ENCODE measurements at places on chromosomes 4 and X.
A peak's percentile ranks its signal among the peaks of the same experiment; 100 is the strongest.

DNA sequence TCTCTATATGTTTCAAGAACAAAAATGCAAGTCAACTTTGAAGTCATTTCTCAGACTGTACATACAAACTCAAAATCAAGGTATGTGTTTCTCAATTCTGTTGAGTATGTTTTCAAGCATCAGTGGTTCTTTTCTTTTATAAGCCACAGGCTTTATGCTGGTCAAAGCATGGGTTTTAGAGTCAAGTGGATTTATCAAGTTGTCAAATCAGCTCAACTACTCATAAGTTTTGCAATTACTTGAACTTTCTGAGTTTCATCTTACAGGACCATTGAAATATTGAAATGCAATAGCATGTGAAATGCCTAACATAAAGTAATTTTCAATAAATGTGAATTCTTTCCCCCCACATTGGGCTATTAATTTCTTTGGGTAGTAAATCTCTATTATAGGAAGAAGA, 239.9 kb upstream of the DKK2 start:
- DNase-seq, result no peak

GRCh38 chr4:159150821-159151390, 48.0 kb downstream of the RAPGEF2 start:
- DNase-seq, result peak; percentile 81

GRCh38 chr4:83993774-83994173, 457.9 kb downstream of the GPAT3 start:
- no peak for DNase-seq

DNA sequence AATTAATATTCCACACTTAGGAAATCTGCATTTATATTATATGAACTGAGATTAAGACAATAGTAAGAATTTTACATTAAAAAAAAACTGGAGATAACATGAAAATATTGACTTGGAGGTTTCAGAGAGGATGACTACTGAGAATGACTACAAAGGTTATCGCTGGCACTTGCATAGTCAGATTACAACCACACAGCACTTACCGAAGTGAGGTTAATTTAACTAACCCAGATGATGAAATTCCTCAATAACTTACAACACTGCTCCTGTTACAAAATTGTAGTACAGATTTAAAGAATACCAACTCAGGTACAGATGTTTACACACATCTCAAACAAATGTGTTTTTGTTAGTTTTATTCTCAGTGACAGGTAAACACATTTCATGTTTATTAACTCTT, 283.5 kb downstream of the CAMK2D start:
- DNase-seq, result no peak

DNA sequence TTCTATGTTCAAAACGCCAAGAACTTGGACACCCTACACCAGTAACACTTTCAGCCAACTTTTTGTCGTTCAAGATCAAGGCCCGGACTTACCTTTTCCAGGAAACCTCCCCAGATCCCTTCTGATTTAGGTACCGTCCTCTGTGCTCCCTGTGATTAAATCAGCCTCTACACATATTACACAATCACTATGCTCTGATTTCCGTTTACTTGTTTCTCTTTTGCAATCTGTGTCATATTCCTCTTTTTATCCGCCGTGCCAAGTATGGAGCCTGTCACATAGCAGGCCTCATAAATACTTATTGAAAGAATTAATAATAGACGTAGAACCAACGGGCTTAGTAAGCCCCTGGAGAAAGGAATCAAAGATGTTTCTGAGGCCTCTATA, 722 bp upstream of the TMEM33 start:
- no peak for DNase-seq

- no peak for DNase-seq
These were observed 156.8 kb upstream of the STS start for GRCh38 chrX:6990552-6991193.

DNA sequence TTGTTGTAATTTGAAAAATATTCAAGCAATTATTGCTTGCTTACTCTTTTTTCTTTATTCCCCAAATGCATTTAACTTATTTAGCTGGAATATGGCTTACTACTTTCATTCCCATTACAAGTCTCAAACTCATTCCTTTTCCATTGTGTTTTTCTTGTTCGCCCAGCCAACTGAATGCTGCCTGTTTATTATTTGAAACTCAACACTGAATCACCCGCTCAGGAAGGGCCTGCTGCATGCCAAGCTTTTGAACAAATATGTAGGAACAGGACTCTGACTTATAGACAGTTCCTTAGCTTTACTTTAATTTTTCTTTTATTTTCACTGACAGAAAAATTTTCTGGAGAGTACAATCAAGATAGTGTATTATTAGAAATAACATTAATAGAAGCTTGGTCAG, 12.9 kb downstream of the PCDH18 start:
- no peak for DNase-seq

GRCh38 chrX:147828719-147829118, 83.0 kb upstream of the FMR1 start:
- no peak for DNase-seq

- no peak for DNase-seq
These were observed at the start of gene DGAT2L6 for GRCh38 chrX:70176938-70177533. Gene DGAT2L6 (plus strand): TSS chrX:70177483. CDS start chrX:70177583, 100 bp downstream.

DNA sequence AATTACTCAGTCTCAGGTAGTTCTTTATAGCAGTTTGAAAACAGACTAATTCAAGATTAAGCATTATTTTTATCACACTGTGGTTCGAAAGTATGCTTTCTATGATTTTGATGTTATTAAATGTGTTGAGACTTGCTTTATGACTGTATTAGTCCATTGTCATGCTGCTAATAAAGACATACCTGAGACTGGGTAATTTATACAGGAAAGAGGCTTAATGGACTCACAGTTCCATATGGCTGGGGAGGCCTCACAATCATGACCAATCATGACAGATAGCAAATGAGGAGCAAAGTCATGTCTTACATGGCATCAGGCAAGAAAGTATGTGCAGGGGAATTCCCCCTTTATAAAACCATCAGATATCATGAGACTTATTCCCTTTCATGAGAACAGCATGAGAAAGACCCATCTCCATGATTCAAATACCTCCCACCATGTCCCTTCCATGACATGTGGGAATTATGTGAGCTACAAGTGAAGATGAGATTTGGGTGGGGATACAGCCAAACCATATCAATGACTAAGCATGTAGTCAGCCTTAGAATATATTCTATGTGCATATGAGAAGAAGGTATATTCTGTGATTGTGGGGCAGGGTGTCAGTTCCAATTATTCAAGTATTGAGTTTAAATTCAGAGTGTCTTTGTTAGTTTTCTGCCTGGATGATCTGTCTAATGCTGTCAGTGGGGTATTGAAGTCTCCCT, 44.6 kb upstream of the UGT2A1 start:
- DNase-seq, result no peak

DNA sequence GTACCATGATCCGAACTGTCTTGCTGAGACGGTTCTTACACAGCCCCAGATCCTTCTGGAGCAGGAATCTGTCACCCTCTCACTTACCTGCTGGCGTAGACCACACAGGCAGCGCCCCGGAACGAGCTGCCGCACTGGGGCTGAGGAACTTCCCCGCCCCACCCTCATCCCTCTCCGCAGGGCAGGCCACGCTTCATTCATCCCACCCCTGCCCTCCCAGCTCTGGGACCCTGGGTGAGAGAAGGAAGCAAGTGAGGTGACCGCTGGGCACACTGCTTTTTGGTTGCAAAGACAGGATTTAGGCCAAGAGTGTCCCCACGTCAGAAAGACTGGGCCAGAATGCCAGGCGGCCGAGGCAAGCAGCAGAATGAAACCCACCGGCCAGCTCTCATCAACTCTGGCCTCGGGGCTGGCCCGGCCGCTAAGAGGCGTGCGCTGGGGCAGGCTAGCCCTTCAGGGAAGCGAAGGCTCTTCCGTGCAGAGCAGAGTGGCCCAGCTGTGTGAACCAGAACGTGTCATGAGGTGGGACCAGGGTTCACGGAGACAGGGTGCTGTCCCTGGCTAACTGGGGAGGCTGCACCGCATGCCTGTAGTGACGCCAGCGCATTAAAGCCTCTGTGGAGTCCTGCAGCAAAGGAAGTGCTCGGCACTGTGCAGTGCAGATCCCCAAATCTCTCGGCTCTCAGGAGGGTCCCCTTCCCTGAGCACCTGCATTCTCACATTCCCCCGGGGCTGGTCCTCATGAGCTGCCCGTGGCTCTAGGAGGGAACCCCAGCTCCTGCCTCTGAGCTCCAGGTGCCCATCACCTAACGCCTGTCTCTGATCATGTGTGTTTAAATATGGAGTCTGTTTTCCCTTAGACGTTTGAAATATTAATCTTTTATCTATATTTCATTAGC, 6.4 kb downstream of the LRPAP1 start:
- DNase-seq, result no peak

DNA sequence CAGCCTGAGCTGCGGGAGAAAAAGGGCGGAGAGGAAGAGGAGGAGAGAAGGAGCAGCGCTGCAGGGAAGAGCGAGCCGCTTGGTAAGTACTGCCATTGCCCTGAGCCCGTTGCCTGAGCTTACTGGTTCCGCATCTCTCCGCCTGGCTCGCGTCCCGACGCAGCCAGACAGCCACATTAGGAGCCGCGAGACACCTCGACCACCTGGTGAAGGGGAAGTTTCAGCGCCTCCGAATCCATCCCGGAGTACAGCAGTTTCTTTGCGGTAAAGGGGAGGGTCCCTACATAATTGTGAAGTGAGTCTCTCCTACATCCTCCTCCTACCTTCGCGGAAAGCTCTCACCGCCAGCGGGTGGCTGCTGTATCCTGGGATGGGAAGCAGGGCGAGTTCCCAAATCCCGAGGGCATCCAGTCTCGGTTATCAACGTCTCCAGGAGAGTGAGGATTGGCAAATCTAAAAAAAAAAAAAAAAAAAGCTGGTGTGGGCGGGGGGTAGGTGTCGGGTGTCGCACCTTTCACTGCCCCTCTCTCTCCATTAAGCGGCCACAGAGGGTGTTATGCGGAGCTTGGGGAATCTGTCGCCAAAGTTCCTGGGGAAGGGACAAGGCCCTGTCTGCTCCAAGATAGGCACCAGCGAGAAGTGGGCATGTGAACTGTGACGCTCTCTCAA, 7.9 kb downstream of the TBX22 start:
- DNase-seq, result no peak

GRCh38 chr4:11328401-11328800, 100.3 kb downstream of the HS3ST1 start:
- DNase-seq, result no peak

DNA sequence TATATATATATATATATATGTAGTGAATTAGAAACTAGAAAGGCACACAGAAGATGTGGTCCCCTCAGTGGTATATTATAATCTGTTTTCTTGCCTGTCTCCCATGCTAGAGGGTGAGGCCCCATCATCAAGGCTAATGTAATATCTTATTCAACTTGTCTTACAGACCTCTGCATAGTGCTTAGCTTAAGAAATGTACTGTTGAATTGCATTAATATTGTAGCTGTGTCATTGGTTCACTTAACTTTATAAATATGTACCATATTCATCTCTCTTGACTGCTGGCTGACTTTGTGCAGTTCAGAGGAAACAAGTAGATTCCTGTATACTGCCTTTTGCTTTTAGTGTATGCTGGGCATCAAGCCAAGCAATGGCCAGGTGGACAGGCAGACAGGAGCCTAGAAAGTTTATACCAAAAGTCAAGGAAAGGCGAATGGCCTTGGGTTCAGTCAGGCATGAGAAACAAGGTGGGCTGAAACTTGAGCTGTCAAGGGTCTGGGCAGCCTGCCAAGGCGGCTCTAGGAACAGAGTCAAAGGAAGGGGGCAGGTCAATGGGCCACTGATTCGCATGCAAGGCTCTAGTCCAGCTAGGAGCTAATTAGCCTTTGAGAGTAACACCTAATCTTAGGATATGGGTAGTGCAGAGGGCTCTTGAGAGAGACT, 78.8 kb upstream of the LEF1 start:
- DNase-seq, result no peak

DNA sequence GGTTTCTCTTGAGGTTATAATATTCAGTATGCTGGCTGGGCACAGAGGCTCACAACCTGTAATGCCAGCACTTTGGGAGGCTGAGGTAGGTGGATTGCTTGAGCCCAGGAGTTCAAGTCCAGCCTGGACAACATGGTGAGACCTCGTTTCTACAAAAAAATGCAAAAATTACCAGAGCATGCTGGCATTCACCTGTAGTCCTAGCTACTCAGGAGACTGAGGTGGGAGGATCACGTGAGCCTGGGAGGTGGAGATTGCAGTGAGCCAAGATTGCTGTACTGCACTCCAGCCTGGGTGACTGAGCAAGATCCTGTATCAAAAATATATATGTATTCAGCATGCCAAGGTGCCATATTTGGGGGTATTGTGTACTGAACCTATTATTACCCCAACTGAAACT, 552.5 kb downstream of the ADGRL3 start:
- DNase-seq, result no peak

- DNase-seq, result peak; percentile 89
These were observed 3.5 kb upstream of the VMA21 start for GRCh38 chrX:151393514-151393913.

- DNase-seq, result no peak
These were observed 22.8 kb downstream of the C4orf54 start for GRCh38 chr4:99634742-99635360.

DNA sequence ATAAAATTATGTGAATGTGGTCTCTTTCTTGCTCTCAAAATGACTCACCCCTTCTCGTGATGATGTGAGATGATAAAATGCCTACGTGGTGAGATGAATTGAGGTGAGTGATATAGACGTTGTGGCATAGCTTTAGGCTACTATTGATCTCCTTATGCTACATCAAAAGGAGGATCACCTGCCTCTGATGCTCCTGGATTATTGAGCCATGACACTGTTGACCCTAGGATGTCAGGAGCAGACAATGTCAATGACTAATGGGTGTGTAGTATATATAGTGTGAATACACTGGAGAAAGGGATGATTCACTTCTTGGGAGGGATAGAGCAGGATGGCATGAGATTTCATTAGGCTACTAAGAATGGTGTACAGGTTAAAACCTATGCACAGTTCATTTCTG, 210.7 kb upstream of the PRPS2 start:
- DNase-seq, result no peak

GRCh38 chr4:52551487-52551886, 107.6 kb downstream of the USP46 start:
- DNase-seq, result no peak

GRCh38 chrX:147550217-147550616, 361.5 kb upstream of the FMR1 start:
- peak; percentile 16 for DNase-seq

- DNase-seq, result no peak
These were observed 42.5 kb downstream of the RTL9 start for GRCh38 chrX:110401135-110401534.

DNA sequence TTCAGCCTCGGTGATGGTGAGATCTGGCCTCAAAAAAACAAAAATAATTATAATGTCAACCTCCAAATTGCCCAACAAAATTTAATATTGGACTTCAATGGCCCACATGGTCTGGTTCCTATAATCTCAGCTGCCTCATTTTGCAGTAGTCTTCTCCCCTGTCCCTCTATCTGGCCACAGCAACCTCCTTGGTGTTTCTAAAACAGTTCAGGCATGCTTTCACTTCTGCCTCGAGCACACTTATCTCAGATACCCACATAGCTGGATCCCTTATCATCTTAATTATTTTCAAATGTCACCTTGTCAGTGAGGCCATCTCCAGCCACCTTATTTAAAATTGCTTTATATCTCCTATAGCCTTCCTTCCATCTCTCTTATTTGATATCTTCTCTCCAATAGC, 52.9 kb upstream of the WDFY3 start:
- DNase-seq, result no peak

DNA sequence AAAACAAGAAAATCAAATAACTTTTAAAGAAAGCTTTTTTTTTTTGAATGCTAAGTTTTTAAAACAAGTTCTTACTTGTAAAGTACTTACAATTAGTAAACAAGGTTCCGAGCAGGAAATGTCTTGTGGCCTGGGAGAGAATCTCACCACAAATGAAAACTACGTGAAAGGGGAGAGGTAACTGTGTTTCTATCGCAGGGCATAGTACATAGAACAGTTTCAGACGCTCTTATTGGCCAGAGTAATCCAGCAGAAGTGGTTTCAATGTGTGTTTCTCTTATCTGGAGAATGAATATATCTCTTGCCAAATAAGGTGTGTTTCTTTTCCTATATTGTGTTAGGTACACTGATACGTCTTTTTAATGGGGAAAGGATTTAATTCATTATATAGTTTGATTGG, at the start of gene PLAC8:
PLAC8 (minus strand) TSS at position 154 of the 400 bp plus-strand sequence. CDS start 6,808 bp downstream, outside the sequence.
- peak; percentile 82 for DNase-seq

Data from common myeloid progenitor, CD34-positive (primary cell).